NCI-H2029 treated with DMSO at 0.1 percent for 48 hours (cell line): ENCODE measurements at places on chromosomes 11 and 22.
A peak's percentile ranks its signal among the peaks of the same experiment; 100 is the strongest.

GRCh38 chr22:36977401-36977861 lies 41.8 kb downstream of the TST start:
- peak; percentile 18 for DNase-seq

GRCh38 chr22:20758688-20759087 lies 15.2 kb upstream of the SERPIND1 start:
- DNase-seq = no peak

DNA sequence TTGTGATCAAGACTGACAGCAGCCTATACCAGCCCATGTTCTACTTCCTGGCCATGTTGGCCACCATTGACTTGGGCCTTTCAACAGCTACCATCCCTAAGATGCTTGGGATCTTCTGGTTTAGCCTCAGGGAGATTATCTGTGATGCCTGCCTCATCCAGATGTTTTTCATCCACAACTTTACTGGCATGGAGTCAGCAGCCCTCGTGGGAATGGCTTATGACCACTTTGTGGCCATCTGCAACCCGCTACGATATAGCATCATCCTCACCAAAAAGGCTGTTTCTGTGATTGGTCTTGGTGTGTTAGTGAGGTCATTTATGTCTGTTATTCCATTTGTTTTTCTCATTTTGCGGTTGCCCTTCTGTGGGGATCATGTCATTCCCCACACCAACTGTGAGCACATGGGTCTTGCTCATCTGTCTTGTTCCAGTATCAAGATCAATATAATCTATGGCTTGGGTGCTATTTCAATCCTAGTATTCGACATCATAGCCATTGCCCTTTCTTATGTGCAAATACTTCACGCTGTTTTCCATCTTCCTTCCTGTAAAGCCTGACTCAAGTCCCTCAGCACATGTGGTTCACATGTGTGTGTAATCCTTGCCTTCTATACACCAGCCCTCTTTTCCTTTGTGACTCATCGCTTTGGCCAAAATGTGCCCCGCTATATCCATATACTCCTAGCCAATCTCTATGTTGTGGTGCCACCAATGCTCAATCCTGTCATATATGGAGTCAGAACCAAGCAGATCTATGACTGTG lies 23.6 kb downstream of the OR52E1 start:
- no peak for DNase-seq

GRCh38 chr22:22999523-22999922 lies 70.8 kb upstream of the GNAZ start:
- DNase-seq = no peak

GRCh38 chr11:19547044-19547443 lies 165.6 kb upstream of the NAV2 start:
- no peak for DNase-seq

DNA sequence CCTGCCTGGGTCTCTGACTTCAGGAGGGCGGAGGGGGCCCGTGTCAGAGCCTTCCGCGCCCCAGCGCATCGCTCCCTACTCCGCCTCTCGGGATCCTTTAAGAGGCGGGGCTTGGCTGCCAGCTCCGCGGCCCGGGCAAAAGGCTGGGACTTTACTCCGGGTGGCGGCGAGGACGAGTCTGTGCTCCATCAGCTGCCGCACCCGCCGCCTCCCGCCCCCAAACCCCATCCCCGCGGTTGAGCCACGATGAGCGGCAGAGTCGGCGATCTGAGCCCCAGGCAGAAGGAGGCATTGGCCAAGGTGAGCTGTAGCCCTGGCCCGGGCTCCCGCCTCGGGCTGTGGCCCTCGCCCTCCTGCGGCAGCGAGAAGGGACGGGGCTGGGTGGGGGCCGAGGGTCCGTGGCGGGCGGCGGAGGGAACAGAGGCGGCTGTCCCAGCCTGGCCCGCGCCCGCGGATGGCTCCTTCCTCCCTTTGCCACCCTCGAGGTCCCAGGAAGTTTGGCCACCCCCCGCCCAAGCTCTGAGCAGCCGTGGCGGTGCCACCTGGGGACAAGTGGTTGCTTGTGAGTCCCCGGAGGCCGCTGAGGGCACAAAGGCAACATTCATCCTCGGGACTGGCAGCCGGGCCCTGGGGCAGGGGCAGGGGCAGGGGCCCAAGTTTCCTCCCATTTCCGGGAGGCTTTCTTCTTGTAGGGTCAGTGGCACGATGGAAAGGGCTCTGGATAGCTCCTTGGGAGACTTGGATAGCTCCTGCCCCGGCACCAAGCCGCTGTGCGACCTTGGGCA lies at the start of gene SEC14L2:
TSS of gene SEC14L2 (plus strand) at position 148 of the 785 bp plus-strand sequence. CDS start at position 247, 99 bp downstream.
- no peak for DNase-seq

- no peak for DNase-seq
These were observed 52.6 kb upstream of the MTMR2 start for GRCh38 chr11:95976550-95976949.

DNA sequence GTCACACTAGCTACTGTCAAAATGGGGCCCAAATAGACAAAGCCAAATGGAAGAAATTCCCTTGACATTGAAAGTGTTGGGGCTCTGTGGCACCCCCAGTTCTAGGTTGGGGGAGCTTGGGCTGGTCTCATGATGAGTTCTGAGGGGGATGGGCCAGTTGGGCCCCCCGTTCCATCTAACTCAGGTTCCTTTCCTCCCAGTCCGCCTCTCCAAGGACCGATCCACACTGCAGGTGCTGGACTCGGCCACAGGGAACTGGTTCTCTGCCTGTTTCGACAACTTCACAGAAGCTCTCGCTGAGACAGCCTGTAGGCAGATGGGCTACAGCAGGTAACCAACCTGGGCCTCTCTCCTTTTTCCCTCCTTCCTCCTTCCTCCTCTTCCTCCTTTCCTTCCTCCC lies 17.7 kb upstream of the SMIM35 start:
- DNase-seq = no peak

DNA sequence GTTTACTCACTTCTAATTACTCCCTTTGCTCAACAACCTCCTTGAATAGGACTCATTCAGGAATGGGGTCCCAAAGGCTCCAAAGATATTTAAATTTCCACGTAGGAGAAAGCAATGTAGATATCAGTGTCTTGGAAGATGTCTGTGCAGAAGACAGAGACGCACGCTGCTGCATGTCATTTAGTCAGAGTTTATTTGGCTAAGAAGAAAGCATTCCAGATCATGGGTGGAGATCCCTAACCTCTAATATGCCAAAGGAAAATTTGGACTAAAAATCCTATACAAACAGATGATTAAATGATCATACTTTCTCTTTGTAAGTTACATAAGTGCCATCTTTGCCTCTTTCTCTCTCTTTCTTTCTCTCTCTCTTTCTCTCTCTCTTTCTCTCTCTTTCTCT lies at the start of gene OR10D3:
TSS of gene OR10D3 (plus strand) at position 278 of the 400 bp plus-strand sequence. CDS start 1,925 bp downstream, outside the sequence.
- DNase-seq = no peak

- DNase-seq = no peak
These were observed 297.4 kb downstream of the OPCML start for GRCh38 chr11:133234883-133235282.

- DNase-seq = no peak
These were observed 177.4 kb downstream of the BUD13 start for GRCh38 chr11:116595305-116595880.

GRCh38 chr22:29563652-29564460 lies 10.3 kb upstream of the THOC5 start:
- no peak for DNase-seq

DNA sequence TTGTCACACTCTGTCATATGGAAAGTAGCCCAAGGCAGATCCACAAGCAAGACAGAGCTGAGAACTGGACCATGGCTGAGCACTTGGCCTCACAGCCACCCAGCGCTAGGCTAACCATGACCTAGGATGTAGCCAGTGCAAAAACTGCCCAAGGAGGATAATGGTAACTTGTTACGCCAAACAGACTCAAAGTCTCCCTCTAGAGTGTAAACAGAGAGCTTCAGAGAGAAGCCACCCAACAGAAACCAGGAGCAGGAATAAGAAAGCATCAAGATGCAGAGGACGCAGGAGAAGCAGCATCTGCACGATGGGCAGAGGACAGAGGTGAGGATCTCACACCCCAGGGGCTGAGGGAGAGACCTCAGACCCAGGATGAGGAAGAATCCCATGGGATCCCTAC lies 97.9 kb downstream of the RCN1 start:
- DNase-seq = no peak

DNA sequence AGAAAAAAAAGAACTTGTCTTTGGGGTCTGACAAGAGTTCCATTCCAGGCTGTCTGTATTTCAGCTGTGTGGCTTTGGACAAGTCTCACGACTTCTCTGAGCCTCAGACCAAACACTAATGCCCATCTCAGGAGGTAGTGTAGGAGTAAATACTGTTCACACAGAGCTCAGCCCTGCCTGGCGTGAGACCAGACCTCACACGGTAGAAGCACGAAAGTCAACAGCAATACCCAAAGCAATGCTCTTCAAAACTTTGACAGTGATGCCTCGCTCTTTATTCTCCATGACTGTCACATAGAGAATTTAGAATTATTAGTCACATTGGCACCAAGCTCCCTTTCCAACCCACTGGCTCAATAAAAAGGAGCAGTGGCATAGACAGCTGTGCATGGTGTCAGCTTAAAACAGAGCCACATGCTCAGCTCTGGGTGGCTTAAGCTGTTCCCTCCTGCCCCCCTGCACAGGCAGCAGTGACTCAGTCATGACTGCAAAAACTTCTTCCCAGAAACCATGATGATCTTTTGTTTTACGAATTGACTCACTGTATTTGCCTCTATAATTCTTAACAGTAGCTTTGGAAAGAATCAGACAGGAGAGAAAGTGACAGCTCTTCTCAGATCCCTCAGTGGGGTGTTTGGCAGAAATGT lies 74.0 kb upstream of the PHF21B start:
- DNase-seq = no peak

DNA sequence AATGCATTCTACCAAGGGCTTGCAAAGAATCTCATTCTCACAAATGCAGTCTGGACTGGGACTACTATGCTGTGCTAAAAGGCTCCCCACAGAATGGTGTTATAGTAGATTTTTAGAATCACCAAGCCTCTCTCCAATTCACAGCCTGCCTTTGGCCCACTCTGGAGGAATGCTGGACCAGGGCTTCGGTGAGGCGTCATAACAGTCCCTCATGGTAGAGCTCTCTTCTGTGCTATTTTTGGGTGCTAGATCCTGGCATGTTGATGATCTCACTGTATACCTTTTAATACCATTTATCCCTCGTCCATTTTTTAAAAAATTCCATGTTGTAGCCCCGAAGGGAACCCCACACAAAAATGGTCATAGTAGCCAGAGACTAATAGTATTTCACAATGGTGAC lies 17.6 kb downstream of the MAP6 start:
- DNase-seq = no peak

DNA sequence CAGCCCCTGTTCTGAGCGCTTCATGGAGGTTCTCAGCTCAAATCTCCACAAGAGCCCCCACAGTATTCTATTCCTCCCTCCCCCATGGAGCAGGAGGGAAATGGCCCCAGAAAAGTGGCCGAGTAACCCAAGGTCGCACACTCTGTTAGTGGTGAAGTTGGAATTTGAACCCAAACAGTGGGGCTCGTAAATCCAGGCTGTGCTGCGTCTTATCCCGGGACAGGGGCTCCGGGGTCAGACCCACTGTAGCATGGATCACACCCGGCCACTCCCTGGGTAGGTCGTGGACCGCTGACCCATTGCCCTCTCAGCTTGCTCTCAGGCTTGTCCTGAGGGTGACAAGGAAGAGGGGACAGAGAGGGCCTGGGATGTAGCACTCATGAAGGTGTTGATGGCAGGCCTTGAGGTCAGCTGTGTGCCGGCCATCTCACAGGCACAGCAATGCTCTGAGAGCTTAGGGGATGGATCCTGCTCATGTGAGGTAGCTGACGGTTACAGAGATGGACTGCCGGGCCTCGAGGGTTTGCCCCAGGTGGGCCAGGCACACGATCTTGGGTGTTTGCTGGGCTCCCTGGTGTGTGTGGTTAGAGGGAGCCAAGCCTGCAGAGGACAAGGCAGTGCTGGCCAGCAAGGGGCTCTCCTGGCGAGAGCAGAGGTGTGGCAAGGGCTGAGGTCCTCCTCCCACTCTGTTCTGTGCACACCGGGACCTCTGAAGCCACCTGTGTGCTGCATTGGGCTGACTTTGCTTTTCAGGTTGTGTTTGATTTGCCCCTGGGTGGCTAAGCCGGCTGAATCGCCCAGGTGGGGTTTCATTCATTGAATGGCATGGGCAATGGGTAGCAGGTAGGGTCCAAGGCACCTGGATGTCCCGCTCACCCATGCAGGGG lies 2.3 kb upstream of the FGF19 start:
- DNase-seq = no peak

DNA sequence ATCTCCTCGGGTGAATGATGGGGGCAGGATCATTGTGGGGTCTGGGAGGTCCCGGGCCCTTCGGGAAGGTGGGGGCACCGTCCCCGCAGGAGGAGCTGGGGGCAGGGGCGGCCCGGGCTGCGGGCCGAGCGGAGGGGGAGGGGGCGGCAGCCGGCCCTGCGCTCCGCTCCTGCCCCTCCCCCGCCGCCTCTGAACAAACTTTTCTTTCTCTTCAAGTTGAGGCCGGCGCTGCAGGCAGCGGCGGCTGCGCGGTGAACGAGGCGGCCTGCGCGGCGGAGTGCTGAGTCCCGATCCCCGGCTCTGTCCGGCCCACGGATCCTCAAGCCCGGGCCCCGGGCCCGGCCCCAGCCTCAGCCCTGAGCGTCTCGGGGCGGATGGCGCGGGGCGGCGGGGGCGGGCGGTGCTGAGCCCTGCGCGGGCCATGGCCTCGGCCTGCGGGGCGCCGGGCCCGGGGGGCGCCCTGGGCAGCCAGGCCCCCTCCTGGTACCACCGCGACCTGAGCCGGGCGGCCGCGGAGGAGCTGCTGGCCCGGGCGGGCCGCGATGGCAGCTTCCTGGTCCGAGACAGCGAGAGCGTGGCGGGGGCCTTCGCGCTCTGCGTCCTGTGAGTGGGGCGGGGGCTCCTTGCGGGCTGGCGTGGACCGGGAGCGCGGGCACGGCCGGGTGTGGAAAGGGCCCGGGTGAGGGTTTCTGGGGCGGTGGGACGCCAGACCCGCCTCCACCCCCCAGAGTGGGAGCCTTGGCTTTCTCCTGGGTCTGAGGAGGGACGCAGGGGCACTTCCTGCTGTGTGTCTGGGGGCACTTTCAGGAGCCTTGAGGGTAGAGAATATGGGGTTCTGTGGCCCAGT lies at the start of gene INPPL1:
TSS of gene INPPL1 (plus strand) at position 204 of the 847 bp plus-strand sequence. CDS start at position 422, 218 bp downstream.
- DNase-seq = no peak

DNA sequence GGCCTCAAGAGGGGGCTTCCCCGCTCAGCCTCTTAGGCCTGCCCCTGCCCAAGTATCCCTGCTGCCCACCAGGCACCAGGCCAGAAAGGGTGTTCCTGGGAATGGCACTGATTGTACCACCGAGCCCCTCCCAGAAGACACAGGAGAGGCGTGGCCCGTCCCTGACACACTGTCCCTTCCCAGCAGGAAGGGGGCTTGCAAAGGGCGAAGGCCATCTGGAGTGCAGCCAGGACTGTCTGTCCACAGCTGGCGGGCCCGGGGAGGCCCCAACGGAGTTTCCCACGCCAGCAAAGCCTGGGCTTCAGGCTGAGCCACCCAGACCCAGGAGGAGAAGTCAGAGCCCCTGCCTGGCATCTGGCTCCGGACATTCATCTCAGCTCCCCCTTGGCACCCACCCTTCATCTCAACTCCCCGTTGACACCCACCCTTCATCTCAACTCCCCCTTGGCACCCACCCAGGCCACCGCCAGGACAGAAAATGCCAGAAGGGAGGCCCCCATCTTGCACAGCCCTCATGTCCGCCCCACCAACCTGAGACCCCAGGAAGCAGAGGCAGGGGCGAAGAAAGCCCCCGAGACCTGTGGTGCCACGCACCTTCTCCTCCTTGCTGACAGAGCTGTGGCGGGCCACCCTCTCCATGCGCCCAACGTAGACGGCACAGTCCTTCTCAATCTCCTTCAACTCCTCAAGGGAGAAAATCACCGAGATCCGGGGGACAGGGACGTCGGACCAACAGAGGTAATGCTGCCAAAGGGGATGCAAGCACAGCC lies 19.4 kb downstream of the TUBGCP6 start:
- no peak for DNase-seq

GRCh38 chr22:33038131-33038772 lies 19.9 kb downstream of the SYN3 start:
- no peak for DNase-seq
